Substantia nigra (tissue), 51 donors: ENCODE measurements at places on chromosomes 2 and 18.

GRCh38 chr2:193561054-193561453 lies 1366.3 kb upstream of the TMEFF2 start:
- DNase-seq: no peak

GRCh38 chr18:21853016-21853415 lies 112.4 kb downstream of the MIB1 start:
- no peak for DNase-seq

GRCh38 chr2:66843847-66844246 lies 408.9 kb downstream of the MEIS1 start:
- no peak for DNase-seq

DNA sequence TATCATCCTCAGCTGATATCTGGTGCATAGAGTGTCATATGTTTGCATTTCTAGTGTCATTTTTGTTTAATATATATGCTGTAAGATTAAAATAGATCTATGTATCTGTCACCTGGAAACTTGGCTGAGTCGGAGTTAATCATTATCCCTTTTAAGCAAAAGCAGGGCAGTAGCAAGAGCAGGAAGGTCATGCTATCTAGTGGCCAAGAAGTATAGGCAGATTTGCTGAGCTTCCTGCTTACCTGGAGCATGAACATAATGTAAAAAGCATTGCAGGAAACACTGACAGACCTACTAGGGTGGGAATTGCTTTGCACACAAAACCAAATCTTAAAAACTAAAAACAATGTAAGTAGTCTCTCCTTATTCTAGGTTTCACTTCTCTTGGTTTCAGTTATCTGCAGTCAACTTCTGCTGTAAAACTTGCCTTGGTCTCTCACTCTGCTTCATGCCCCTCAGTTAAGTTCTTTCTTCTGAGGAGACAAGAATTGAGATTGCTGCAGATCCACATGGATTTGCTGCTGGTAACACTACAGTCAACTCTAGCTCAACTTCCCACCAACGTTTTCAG lies 295.3 kb downstream of the CDH7 start:
- DNase-seq: no peak

DNA sequence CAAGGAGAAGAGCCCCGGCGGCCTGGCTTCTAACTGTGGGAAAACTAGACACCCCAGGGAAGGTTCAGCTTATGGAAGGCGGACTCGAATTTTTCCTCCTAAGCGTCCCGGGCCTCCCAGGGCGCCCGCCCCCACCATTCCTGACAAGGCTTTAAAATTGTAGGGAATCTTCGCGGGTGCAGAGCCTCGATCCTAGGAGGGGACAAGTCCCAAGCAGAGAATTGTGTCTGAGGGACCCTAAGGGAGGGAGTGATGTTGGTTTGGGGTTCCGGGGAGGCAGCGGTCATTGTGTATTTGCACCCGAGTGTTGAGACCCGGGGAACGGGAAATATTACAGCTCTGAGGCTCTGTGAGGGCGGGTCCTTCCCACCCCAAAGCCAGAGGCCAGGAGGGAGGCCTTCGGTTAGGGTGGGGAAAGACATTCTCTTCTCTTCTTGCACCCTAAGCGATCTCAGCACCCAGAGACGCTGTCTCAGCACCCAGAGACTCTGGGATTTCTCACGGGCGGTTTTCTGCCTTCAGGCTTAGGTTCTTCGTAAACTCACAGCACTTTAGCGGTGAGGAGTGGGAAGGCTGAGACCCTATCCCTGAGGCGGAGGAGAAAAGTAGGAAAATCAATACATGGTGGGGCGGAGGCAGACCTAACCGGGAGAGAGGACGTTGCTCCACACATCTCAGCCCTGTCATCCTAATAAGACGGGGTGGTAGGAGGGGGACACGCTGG lies 7.6 kb downstream of the OSR1 start:
- no peak for DNase-seq
